Renal cortical epithelial cell (primary cell): ENCODE measurements at places on chromosomes 11 and 22. TPM values are rescaled to one million over a fixed set of nuclear protein-coding genes. Genes with fewer than 3 reads are reported as not detected.

Gene SERHL2
- total RNA-seq: 1.2 and 1.6 TPM in 2 replicates

Gene ZNF202
- 3.1 and 7.8 TPM in 2 replicates for total RNA-seq

Gene BIK
- total RNA-seq: 1.8 and 45.0 TPM in 2 replicates

Gene MAFF
- total RNA-seq: 18.1 and 34.2 TPM in 2 replicates

Gene C22orf31
- not detected in 2 replicates for total RNA-seq

Gene PIK3IP1
- total RNA-seq: 28.5 and 30.9 TPM in 2 replicates

GRCh38 chr11:64851831-64852351 lies 7.4 kb upstream of the CDC42BPG start:
- no peak for DNase-seq

DNA sequence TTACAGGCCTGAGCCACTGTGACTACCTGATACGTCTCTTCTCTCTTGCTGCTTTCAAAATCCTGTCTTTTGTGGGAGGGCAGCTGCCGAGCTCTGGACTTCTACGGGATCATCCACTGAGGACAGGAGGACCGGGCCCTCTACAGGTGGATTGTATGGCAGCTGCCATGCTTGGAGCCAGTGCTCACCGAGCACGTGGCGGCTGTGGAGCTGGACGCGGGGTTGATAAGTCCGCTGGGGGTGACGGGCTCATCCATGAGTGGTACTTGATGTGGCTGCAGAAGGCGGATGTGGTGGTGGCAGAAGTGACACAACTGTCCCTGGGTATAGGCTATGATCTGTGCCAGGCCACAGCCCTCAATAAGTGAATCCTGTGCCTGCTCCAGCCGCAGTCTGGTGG lies 1.8 kb upstream of the CYP2D6 start:
- no peak for DNase-seq

GRCh38 chr22:46941968-46942798 lies 179.7 kb downstream of the TBC1D22A start:
- DNase-seq: no peak

DNA sequence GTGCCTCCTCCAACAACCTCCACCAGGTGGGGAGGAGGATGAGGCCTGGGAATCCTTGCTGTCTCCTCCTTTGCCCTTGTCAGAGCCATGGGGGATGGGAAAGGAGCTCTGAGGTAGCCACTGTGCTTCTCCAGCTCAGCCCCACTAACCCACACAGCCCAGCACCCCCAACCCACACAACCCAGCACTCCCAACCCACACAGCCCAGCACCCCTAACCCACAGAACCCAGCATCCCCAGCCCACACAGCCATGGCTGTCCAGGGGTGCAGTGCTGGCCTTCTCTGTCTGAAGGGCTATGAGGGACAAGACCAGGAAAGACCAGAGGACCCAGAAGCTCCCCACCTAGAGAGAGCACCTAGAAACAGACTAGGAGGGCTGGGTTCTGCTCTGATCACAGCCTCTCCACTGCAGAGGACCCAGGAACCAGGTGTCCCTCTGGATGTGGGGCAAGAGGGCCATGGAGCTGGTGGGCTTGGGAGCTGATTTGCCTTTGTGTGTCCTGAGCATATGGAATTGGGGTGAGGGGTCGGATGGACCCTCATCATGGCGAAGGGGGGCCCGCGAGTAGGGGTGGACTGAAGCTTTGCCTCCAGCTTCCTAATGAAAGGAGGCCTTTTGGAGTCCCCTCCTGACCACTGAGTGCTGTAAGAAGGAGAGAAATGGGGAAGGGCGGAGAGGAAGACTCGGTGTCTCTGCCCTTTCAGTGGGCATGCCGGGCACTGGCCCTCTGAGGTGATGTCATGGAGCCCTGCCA lies 117.6 kb upstream of the THY1 start:
- DNase-seq: no peak

DNA sequence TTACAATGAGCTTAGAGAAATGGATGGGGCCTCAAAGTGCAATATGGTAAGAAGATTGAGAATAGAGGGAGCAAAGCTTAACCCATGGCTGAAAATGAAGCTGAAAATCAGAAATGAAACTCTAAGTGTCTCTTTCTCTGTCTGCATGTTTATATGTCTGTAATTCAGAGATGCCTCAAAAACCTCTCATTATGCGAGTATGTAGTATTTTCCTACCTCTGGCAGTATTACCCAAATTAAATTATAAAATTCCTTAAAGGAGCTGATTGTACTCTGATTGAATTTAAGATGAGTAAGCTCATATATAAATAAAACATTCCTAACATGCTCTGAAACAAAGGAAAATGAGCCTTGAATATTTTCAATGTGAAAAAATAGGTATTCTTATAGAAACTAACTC lies 39.8 kb upstream of the PRSS23 start:
- DNase-seq: no peak

GRCh38 chr22:48957987-48958321 lies 869.7 kb downstream of the BRD1 start:
- DNase-seq: no peak

DNA sequence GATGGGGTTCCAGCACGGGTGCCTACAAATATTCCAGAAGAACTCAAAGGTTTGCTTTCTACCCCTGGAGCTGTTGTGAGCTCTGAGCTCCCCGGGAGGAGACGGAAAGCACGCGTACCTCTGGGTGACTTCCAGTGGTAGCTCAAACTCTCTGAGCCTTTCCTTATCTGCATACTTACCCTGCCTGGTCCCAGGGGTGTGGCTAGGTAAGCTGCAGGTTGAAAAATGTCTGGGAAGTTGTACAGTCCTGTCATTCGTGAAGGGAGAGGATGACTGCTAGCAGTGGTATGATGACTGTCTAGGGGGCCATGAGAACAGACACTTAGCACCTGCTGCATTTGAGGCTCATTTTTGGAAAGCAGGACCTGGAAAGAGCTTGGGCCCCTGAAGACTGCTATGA lies 111.5 kb downstream of the DSCAML1 start:
- DNase-seq: no peak

DNA sequence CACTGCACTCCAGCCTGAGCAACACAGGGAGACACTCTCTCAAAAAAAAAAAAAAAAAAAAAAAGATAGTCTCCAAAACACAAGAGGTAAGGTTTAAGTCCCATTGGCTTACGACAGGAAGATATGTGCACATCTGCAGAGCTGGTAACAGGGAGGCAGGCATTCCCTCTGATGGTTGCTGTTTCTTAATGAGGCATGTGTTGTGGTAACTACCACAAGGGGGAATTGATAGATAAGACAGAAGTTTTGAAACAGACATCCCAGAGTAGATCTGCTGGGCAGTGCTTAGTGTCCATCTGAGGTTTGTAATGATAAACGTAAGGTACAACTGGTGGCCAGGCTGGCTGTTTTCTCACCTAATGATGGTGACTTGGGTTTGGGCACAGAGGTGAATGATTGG lies 4.7 kb downstream of the EIF1AD start:
- no peak for DNase-seq

DNA sequence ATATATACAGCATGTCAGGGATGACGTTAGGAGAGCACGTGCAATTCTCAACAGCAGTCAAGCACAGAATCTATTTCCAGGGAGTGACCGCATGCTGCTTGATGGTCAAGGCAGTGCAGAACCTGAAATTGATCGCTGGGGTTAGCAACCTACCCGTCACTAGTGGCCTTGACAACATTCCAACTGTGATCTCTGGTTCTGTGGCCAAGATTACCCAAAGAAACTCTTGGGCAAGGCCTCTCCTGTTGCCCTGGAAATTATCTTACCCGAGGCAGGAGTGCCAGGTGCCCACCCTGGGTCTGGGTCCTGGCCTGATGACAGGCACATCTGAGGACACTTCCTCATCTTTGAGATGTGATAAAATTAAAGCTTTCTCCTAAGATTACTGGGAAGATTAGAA lies 2.2 kb downstream of the TM7SF2 start:
- DNase-seq: peak; percentile 38

DNA sequence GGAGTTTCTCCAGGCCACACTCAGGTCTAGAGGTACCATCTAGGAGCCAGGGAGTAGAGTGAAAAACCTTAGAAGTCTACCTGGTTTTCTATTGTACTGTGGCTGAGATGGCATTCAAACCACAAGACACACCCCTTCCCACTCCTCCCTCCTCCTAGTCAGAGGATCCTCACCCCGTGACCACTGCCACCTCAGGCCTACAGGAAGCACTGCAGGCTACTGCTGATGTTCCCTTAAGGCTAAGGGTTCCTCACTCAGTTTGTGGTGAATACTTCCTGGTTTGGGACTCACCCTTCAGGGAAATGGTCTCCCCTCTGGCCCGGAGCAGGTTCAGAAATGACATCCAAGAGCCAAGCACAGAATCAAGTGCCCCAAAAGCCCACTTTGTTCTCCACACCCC lies 1293.9 kb downstream of the JRKL start:
- peak; percentile 27 for DNase-seq

DNA sequence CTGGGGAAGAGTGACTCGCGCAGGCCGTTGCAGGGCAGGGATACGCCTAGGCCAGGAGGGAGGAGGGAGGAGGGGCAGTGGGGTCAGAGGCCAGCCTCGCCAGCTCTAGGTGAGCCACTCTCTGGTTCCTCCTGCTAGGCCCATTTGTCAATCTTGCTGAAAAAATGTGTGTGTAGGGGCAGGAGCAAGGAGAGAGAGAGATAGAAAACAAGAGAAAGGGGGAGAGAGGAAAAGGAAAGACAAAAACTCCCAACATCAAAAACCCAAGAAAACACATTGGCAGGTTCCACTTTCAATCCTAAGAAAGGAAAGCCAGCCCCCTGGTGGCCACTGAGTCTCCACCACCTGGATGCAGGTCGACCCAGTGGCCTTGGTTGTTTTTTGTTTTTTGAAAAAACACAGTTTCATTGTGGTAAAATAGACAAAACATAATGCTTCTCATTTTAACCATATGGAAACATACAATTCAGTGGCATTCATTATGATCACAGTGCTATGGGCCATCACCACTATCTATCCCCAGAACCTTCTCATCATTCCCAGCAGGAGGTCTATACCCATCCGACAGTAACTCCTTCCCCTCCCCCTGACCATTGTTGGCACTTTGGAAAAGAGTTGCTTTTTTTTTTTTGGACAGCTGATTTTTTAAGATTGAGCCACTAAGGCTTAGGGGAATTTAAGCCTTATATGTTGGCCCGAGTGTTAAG lies 10.9 kb downstream of the OMP start:
- no peak for DNase-seq

- DNase-seq: no peak
These were observed 9.8 kb downstream of the OR51F2 start for GRCh38 chr11:4830909-4831308.

- DNase-seq: no peak
These were observed 70.3 kb upstream of the WNT7B start for GRCh38 chr22:46047226-46047625.

DNA sequence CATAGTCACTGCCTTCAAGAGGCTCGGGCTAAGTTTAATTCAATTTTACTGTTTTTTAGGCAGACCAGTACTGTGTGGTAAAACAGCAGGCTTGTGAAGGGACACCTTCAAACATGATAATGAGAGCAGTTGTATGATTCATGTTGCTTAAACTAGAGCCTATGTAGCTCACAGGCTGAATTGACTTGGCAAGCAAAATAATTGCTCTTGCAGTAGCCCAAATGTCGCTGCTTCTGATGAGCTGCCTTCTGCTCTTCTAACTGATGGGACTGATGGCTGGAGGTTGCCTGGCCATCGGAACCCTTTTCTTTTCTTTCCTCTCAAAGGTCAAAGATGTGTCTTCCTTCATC lies 137.6 kb downstream of the MAML2 start:
- no peak for DNase-seq

DNA sequence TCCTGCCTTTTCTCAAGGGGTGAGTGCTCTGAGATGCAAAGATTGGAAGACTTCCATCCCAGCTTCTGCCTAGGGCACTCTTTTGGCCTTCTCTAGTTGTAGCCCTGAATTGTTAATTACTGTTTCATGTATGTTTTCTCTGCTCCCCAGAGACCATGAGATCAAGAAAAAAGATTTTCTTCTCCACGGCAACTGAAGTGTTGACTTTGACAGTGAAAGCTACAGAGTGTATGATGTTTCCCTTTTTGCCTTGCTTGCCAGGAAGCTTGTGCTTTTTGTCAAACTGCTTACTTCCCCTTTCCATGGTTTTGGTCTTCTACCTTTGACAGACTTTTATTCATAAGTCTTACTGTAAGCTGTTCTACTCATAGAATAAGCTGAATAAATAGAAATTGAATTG lies 23.3 kb upstream of the EIF3D start:
- no peak for DNase-seq

GRCh38 chr11:57426439-57426928 lies 437 bp downstream of the SLC43A3 start:
- DNase-seq: no peak

DNA sequence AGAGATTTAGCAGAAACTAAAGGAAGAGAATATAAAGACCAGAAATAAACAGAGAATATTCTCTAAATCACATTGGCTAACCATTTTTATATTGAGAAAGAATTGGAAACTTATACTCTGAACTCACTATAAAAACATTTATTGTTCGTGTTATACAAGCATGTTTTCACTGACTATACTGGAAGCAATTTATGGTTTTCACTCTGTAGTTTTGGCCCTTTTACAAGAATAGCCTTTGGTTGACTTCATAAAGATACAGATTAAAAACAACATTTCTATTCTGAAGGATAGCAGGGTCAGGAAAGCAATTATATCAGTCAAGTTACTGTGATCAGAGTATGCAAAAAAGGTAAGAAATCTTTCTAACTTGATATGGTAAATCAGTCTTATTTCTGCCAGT lies 965.7 kb upstream of the FAT3 start:
- no peak for DNase-seq

GRCh38 chr11:13288375-13289029 lies 10.9 kb downstream of the BMAL1 start:
- no peak for DNase-seq

- peak; percentile 8 for DNase-seq
These were observed 30.4 kb downstream of the CYP2R1 start for GRCh38 chr11:14861680-14862079.

- no peak for DNase-seq
These were observed 505.4 kb downstream of the MN1 start for GRCh38 chr22:27296091-27296675.

DNA sequence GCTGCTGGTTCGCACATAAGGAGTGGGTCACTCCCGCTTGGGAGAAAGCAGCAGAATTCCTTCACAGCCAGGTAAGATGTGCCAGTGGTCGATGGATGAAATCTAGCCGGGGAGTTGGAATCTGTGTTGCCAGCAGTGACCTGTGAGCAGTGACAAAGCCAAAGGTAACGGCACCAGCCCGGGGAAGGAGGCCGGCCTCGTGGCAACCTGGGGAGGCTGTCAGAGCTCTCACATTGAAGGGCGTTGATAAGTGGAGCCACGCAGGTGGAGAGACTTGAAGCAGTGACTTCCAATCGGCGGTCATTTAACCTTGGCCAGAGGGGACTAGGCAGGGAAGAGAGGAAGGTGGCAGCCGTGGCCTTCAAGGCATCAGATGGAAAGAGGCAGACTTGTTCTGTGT lies 58.8 kb downstream of the ARHGAP8 start:
- DNase-seq: no peak
